ENCODE measurements at places on chromosomes 7 and 10. TPM values are rescaled to one million over a fixed set of nuclear protein-coding genes. Genes with fewer than 3 reads are reported as not detected.

DNA sequence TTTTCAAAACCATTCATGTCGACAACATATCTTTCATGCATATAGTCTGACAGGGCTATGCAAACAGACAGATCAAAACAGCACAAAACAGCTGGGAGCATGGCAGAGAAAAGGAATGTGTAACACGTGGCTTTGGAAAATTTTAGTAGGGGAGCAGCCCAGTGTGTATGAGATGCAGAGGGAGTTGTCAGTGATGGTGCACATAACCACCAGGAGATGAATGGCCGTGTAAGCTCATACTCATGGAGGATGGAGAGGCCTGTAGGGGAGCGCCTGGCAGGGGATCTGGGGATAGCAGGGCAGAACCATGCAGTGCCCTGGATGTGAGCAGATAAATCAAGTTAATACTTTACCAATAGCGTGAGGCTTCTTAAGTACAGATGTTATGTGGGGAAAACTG is 45.7 kb downstream of the RHOBTB1 start:
- no peak for DNase-seq

Gene SEMA3D
- total RNA-seq: 9.4 TPM

- no peak for DNase-seq
These were observed 121.2 kb upstream of the ANKRD1 start for GRCh38 chr10:91042069-91042468.

DNA sequence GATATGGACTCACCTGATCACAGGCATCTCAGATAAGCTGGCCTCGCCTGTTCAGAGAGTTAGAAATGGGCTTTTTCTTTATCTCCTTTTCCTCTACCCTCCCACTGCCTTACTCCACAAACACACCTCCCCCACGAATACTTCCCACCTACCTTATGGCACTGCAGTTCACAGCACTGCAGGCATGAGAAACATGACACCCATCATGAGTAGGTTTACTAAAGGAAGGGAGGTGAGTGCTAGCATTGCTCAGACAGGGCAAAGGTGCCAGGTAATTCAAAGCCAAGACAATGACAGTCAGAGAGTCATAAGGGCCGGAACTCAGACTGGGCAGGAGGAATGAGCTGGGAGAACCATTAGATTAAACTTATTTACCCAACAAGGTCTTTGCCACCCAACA is 220.6 kb downstream of the FAM107B start:
- no peak for DNase-seq

GRCh38 chr10:128062331-128062880 is 63.8 kb downstream of the MKI67 start:
- DNase-seq: peak; percentile 52

Gene SOSTDC1
- total RNA-seq: not detected

GRCh38 chr7:108629651-108630400 is 60.2 kb downstream of the DNAJB9 start:
- DNase-seq: no peak

Gene GNB2
- 61.2 TPM for total RNA-seq

- DNase-seq: no peak
These were observed 156.7 kb downstream of the CDH23 start for GRCh38 chr10:71553432-71553831.

GRCh38 chr10:120455004-120455403 is 2.0 kb upstream of the PLPP4 start:
- DNase-seq: no peak

DNA sequence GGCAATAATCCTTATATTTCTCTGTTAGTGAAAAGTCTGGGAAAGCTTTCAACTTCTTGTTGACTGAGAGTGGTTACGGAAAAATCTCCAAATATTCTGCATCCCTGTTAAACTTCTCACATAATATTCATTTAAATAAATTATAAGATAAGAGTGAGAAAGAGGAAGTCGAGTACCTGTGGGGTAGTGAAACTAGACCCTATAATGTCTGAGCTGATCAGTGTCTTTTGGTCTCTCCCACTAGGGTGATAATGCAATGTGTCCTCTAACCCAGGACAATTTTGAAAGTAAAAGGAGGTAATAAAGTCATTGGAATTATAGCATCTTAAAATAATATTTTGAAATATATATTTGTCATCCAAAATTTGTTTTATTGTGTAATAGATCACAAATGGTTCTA is 2.1 kb upstream of the AGR3 start:
- no peak for DNase-seq

GRCh38 chr10:88879534-88880281 is at the start of gene STAMBPL1:
Gene STAMBPL1 (plus strand): TSS chr10:88880245. CDS start chr10:88901709, 21,464 bp downstream.
- DNase-seq: no peak

DNA sequence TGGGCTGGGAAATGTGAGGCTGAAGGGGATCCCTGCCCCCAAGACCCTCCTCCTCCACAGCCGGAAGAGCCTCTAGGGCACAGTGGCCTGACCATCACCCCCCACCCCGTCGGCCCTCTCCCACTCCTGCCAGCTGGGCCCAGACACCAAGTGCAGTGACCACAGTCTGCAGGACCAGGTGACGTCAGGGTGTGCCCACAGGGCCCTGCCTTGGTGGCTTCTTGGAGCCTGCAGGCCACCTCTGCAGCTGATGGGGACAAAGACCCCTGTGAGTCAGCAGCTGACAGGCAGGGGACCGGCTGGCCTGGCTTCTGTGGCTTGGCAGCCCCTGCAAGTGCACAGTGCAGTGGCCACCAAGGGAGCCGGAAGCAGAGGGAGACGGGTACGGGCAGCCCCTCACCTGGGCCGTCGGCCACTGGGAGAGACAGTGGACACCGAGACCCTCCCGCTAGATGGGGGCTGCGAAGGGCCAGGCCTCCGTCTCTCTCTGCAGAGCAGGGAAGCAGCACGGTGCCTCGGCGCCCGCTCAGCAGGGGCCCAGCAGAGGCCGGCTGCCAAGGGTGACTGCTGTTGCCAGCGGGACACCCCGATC is 274.6 kb downstream of the ELFN1 start:
- no peak for DNase-seq

GRCh38 chr10:73836427-73836980 is 25.1 kb upstream of the NDST2 start:
- no peak for DNase-seq

Gene VAX1
- total RNA-seq: not detected

DNA sequence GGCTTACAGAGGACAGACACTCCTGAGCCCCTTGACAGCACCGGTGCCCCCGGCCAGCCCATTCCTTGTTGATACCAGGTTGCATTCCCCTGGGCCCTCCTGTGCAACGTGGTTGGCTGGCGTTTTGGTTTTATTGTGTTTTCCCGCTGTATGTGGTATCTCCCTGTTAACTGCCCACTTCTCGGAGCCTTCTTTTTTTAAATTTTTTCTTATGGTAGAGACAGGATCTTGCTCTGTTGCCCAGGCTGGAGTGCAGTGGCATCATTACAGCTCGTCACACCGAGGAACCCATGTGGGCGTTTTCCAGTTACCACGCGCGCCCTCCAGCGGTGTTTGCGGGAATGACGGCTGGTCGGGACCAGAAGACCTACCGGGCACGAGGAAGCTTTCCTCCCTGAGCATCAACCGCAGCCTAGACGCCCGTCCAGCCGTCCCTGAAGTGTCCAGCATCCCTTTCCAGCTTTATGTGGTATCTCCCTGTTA is 16.9 kb upstream of the ZFAND2A start:
- peak; percentile 68 for DNase-seq

- no peak for DNase-seq
These were observed 102.3 kb upstream of the PCBD1 start for GRCh38 chr10:70990681-70991080.

- no peak for DNase-seq
These were observed 134.8 kb downstream of the CUL2 start for GRCh38 chr10:34955391-34955790.

DNA sequence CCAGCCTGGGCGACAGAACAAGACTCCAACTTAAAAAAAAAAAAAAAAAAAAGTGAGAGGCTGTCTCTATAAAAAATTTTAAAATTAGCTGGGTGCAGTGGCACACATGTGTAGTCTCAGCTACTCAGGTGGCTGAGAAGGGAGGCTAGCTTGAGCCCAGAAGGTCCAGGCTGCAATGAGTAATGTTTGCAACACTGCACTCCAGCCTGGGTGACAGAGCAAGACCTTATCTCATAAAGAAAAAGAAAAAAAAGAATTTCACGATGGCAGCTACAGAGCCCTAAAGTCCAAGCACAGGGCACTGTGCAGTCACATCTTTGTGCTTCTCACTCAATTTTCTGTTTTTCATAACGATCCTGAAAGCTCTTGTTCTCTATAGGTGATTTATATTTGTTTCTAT is 209.5 kb upstream of the KCTD7 start:
- no peak for DNase-seq

- peak; percentile 60 for DNase-seq
These were observed 14.4 kb upstream of the AHCYL2 start for GRCh38 chr7:129210256-129210988.

- no peak for DNase-seq
These were observed 413.6 kb downstream of the PLXNA4 start for GRCh38 chr7:132162556-132163144.

GRCh38 chr10:126659750-126660149 is 10.7 kb downstream of the C10orf90 start:
- no peak for DNase-seq

Gene STEAP4
- total RNA-seq: not detected

GRCh38 chr10:90051053-90051452 is 349.7 kb downstream of the KIF20B start:
- DNase-seq: no peak

GRCh38 chr7:18037609-18038008 is 10.0 kb upstream of the PRPS1L1 start:
- DNase-seq: no peak

DNA sequence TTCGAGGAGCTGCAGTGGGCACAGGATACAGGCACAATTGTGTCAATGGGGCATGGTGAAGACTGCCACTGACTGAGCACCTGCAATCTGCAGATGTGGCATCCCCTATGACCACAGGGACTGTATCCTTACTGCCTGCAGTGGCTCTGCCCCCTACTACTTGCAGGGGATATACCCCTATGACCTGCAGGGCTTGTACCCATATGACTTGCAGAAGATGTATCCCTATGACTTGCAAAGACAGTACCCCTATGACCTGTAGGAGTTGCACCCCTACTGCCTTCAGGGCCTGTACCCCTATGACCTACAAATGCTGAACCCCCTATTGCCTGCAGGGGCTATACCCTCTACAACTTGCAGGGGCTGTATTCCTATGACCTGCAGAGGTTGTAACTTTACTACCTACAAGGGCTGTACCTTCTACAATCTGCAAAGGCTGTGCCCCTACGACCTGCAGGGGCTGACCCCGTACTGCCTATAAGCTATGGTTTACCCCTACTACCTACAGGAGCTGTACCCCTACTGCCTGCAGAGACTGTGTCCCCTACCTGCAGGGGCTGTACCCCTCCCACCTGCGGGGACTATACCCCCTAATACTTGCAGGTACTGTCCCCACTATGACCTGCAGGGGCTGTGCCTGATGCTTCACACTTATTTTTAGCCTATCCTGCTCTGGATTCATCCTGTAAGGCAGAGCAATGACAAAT is 65.9 kb upstream of the ADAM12 start:
- DNase-seq: no peak

Gene PON1
- total RNA-seq: not detected

DNA sequence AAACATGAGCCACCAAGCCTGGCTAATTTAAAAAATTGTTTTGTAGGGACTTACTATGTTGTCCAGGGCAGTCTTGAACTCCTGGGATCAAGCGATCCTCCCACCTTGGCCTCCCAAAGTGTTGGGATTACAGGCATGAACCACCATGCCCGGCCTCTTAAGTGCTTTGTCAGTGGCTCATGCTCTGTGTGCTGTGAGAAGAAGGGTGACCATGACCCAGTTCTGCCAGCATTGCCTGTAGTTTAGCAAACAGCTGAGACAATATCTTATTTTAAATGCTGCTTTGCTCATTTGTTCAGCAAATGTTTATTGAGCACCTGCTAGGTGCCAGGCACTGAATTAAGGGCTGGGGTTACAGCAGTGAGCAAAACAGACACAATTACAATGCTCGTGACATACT is 9.0 kb downstream of the ADCK2 start:
- DNase-seq: no peak

GRCh38 chr10:126598009-126598408 is 72.5 kb downstream of the C10orf90 start:
- peak; percentile 3 for DNase-seq

Gene NKX6-2
- total RNA-seq: not detected

Gene HOXA9
- total RNA-seq: 4.7 TPM

DNA sequence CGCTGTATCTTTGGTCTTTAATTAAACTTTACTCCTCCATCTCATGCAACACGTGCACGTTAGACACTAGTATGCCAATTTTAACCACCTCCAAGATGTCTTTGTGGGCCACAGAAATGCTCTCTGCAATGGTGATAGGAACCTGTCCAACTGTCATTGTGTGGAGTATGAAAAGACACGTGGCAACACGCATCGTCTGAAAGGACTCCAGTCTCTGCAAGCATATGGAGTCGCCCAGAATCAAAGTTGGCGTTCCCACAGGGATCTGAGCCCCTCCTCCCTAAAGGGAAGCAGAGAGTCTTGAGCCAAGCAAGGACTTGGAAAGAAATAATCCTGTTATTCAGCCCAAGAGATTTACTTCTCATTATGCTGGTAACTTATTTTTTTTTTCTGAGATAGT is 301.1 kb downstream of the CALN1 start:
- no peak for DNase-seq

DNA sequence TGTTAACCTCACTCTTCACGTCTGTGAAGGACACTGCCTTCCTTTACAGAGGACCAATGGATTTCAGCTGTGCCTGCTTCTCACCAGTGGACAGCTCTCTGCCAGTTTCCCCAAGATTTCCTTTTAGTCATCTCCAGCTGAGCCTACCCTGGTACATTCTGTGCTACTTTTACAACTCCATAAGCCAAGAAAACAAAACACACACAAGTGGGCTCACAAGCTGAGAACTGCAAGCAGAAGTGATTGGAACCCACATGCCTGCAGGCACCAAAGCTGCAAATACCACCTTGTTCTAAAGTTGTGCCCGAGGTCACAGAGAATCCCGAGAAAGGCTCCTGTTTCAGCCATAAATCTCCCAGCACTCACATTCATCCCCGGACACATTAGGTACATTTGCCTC is 636.8 kb downstream of the PHTF2 start:
- no peak for DNase-seq

DNA sequence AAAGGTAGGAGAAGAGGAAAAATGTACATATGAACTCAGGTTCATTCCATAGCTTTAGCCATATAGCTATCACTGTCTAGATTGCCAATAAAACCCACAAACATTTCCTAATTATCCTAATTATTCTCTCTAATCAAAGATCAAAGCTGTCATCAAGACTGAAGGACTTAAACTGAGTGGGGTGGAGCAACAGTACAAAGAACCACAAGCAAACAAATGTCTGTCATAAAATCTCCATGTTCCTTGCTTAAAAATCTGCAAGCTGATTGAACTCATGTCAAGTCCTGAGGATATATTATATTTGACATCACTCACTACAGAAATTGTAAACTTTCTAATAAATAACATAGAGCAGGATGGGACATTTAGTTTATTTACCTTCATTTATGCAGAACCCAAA is 315.9 kb downstream of the SNX13 start:
- no peak for DNase-seq

Gene RTKN2
- under 0.01 TPM for total RNA-seq

Measured in dermis microvascular lymphatic vessel endothelial cell (primary cell).